ENCODE measurements at places on chromosomes 2 and 18.

- no peak overlapping the region for H3K27ac ChIP-seq
- no peaks in the 10 kb centered on the region for H3K36me3 ChIP-seq
- no peak for DNase-seq
- no peaks in the 10 kb centered on the region for H3K4me1 ChIP-seq
- no peak overlapping the region for H3K4me3 ChIP-seq
Measured at GRCh38 chr2:71695235-71696120, 242.1 kb downstream of the DYSF start.

- peaks cover 31% of the 10 kb centered on the region for H3K4me1 ChIP-seq
- H3K4me3 ChIP-seq = peak overlapping the region; percentile 31
- no peaks in the 10 kb centered on the region for H3K36me3 ChIP-seq
- H3K27me3 ChIP-seq = no peaks in the 10 kb centered on the region
- peak overlapping the region; percentile 22 for H3K27ac ChIP-seq
- no peak for DNase-seq
Measured at GRCh38 chr2:196105951-196106350, 37.3 kb upstream of the DNAH7 start.

GRCh38 chr2:88236666-88237065, 66.5 kb downstream of the THNSL2 start:
- no peaks in the 10 kb centered on the region for H3K4me1 ChIP-seq
- no peak for DNase-seq
- no peak overlapping the region for H3K27ac ChIP-seq

- peaks cover 17% of the 10 kb centered on the region for H3K36me3 ChIP-seq
- peak; percentile 70 for DNase-seq
- peak overlapping the region; percentile 80 for H3K27ac ChIP-seq
- H3K4me3 ChIP-seq = peak overlapping the region; percentile 76
Measured at GRCh38 chr2:85887566-85888019, 1.2 kb downstream of the ST3GAL5 start.

- H3K27me3 ChIP-seq = no peaks in the 10 kb centered on the region
- no peaks in the 10 kb centered on the region for H3K4me1 ChIP-seq
- no peak for DNase-seq
- H3K4me3 ChIP-seq = no peak overlapping the region
Measured at GRCh38 chr2:179233626-179234430, 30.8 kb downstream of the SESTD1 start.

- no peak overlapping the region for H3K27ac ChIP-seq
- no peaks in the 10 kb centered on the region for H3K4me1 ChIP-seq
- no peak overlapping the region for H3K4me3 ChIP-seq
- no peaks in the 10 kb centered on the region for H3K36me3 ChIP-seq
- DNase-seq = no peak
- no peaks in the 10 kb centered on the region for H3K27me3 ChIP-seq
Measured at GRCh38 chr2:184685999-184686841, 87.9 kb downstream of the ZNF804A start.

DNA sequence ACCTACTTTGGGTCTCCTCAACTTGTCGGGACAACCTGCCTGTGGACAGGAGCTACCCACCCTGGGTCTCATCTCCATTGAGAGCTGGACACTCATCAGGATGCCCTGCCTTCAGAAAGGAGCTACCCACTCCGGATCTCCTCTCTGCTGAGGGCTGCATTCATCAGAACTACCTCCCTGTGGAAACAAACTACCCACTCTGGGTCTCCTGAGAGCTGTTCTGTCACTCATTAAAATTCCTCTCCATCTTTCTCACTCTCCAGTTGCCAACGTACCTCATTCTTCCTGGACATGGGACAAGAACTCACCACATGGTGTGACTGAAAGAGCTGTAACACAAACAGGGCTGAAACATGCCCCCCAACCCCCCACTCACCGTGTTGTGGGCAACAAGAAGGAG, 22.5 kb upstream of the UBE2F start:
- DNase-seq = no peak
- peaks cover 2% of the 10 kb centered on the region for H3K36me3 ChIP-seq
- H3K27me3 ChIP-seq = no peaks in the 10 kb centered on the region
- H3K4me1 ChIP-seq = peaks cover 41% of the 10 kb centered on the region
- no peak overlapping the region for H3K27ac ChIP-seq

GRCh38 chr18:505483-506122, 5.1 kb upstream of the COLEC12 start:
- no peak overlapping the region for H3K4me3 ChIP-seq
- peaks cover 9% of the 10 kb centered on the region for H3K27me3 ChIP-seq
- DNase-seq = no peak
- no peaks in the 10 kb centered on the region for H3K4me1 ChIP-seq
- no peaks in the 10 kb centered on the region for H3K36me3 ChIP-seq

- H3K4me1 ChIP-seq = peaks cover 17% of the 10 kb centered on the region
- no peaks in the 10 kb centered on the region for H3K27me3 ChIP-seq
- H3K4me3 ChIP-seq = no peak overlapping the region
- H3K36me3 ChIP-seq = no peaks in the 10 kb centered on the region
Measured at GRCh38 chr18:10488017-10488416, 33.6 kb downstream of the APCDD1 start.

DNA sequence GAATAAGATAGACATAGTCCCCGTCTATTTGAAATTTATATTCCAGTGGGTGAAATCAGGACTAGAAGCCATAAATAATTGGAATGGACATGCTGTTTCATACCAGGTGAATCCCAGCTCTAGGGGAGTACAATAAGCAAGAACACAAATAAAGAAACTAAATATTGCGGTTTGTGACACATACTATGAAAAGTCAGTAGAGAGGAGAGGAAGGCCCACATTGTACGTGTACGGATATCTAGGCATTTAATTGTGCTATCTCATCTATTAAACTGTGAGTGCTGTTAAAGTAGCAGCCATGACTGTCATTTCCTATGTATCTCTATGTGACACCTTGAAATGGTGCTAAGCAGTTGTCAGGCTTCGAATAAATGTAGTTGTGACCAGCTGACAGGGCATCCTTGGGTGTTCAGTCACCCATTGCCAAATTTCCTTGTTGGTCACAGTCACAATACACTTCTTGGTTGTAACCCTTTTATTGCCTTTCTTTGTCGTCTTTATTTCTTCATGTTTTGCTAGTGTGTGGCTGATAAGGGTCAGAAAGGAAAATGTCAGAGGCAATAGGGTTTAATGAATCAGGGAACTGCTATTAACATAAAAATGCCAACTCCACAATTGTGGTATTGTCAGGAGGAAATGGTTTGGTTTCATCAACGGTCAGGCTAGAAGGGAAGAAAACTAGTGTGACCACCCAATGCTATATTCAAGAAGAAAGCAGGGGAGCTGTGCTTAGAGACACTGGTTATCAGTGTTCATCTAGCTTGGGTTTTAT, 31.5 kb downstream of the CPO start:
- no peak overlapping the region for H3K4me3 ChIP-seq
- H3K27ac ChIP-seq = no peak overlapping the region
- no peaks in the 10 kb centered on the region for H3K4me1 ChIP-seq
- H3K27me3 ChIP-seq = peaks cover 4% of the 10 kb centered on the region

- H3K36me3 ChIP-seq = peaks cover 12% of the 10 kb centered on the region
- peak overlapping the region; percentile 54 for H3K27ac ChIP-seq
- H3K4me3 ChIP-seq = no peak overlapping the region
- H3K4me1 ChIP-seq = peaks cover 84% of the 10 kb centered on the region
- peak; percentile 46 for DNase-seq
- H3K27me3 ChIP-seq = no peaks in the 10 kb centered on the region
Measured at GRCh38 chr2:95041824-95042442, 16.4 kb downstream of the MAL start.

- H3K4me1 ChIP-seq = no peaks in the 10 kb centered on the region
- H3K4me3 ChIP-seq = no peak overlapping the region
- no peaks in the 10 kb centered on the region for H3K36me3 ChIP-seq
- no peak for DNase-seq
- no peak overlapping the region for H3K27ac ChIP-seq
Measured at GRCh38 chr18:64785686-64786085, 636.8 kb upstream of the LINC00305 start.

DNA sequence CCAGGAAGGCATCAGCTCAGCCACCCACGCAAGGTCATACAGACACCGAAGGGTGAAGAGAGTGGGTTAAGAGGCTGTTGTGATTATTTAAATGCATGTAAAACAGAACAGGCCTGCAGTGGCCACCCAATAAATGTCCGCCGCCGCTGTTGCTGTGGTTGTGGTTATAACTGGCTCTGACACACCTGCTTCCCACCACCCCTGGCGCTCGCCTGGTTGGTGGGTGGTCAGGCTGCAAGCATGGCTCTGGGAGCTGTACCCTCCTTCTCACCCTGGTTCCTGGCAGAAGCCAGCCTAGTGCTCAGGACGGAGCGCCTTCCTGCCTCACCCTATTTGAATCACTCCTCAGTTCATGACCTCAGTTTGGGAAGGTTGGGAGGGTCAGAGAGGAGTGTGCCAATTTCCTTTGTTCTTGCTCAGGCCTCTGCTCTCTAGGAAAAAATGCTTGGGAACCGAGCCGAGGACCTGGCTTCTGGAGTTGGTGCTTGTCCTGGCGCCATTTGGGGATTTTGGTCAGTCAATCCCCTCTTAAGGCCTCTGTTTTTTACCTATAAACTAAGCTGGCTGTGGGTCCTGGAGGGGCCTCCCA, 5.3 kb upstream of the CRYBA2 start:
- no peaks in the 10 kb centered on the region for H3K36me3 ChIP-seq
- no peak overlapping the region for H3K4me3 ChIP-seq
- H3K4me1 ChIP-seq = peaks cover 16% of the 10 kb centered on the region

DNA sequence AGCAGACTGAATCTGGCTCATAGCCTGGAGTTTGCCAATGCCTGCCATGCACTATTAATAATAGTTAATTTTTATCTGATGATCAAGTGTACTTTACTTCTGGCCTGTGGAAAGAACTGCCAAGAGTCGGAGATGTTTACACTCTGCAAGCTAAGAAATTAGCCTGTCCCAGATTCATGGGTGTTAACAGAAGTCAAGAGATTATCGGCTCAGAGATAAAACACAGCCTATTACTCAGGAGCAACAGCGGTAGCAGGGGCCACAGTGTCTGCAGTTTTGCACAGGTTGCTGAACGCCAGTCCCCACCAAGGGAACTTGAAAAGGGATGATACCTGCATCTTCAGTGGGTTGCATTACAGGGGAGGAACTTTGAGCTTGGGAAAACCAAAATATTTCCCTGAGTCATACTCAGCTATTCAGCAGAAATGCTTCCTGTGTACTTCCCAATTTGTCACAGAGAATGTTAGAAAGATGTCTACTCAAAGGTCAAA, 4.3 kb upstream of the ADI1 start:
- no peaks in the 10 kb centered on the region for H3K27me3 ChIP-seq
- peaks cover 7% of the 10 kb centered on the region for H3K36me3 ChIP-seq
- no peak overlapping the region for H3K27ac ChIP-seq
- H3K4me3 ChIP-seq = no peak overlapping the region

GRCh38 chr2:11175293-11175795, 20.1 kb downstream of the SLC66A3 start:
- no peaks in the 10 kb centered on the region for H3K36me3 ChIP-seq
- H3K27ac ChIP-seq = no peak overlapping the region
- no peak overlapping the region for H3K4me3 ChIP-seq
- no peaks in the 10 kb centered on the region for H3K27me3 ChIP-seq

Measured in activated CD8-positive, alpha-beta T cell treated with anti-CD3 and anti-CD28 coated beads for 36 hours (primary cell).